ENCODE measurements at places on chromosomes 4 and X.
A peak's percentile ranks its signal among the peaks of the same experiment; 100 is the strongest.

DNA sequence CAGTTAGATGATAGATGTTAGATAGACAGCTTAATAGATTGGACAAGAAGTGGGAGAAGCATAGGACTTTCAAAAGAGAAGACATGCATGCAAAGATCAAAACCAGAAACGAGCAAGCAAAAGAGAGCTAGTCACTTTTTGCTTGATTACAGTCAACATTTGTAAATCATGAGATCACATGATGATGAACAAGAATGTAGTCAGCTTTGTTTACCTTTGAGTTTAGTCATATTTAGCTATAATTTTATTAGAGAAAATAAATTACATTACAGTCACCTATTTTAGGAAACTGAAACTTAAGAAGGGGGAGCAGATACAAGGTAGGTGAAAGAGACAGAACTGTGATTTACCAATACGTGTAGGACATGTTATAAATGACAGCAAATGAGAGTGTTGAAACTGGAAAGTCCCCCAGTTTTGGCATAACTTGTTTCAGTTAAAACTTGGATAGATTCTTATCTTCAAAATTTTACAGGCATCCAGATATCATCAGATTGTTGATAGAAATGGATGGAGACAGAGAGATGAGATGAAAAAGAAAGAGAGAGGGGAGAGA is 1083.1 kb upstream of the PCDH10 start:
- DNase-seq = no peak

DNA sequence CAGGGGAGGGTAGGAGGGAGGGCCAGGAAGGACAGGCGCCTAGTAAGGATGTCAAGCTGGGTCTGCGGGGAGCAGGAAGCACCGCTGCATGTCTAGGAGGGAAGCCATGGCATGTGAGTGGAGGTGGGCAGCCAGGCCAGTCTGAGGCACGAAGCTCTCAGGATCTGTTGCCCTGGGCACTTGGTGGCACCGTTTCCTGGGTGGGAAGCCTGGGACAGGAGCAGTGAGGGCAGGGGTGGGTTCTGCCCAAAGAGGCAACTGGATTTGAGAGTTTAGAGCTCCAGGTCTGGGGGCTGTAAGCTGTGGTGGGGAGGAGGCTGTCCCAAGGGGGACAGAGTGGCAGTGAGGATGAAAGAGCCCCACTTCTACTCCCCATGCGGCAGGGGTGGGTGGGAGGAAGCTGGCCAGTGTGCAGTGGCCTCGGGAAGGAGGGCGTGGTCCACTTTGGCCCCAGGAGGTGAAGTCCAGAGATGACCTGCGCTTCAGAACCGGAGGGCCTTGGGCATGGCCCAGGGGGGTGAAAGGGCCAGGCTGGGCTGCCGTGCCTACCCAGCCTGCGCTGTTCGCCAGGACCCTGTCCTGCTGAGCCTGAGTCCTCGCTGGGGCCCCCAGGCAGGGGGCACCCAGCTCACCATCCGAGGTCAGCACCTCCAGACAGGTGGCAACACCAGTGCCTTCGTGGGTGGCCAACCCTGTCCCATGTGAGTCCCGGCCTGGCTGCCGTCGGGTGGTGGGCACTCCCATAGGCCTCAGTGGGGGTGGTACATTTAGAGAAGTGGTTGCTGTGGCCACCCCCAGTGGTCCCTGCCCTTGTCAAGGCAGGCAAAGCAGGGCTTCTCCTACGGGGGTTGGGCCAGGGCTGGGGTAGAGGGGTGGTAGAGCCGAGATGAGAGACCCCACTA is 8.3 kb upstream of the SRPK3 start:
- no peak for DNase-seq

GRCh38 chr4:160213366-160213765 is 1110.5 kb downstream of the RAPGEF2 start:
- no peak for DNase-seq

GRCh38 chr4:89929425-89930159 is 34.9 kb downstream of the MMRN1 start:
- no peak for DNase-seq

DNA sequence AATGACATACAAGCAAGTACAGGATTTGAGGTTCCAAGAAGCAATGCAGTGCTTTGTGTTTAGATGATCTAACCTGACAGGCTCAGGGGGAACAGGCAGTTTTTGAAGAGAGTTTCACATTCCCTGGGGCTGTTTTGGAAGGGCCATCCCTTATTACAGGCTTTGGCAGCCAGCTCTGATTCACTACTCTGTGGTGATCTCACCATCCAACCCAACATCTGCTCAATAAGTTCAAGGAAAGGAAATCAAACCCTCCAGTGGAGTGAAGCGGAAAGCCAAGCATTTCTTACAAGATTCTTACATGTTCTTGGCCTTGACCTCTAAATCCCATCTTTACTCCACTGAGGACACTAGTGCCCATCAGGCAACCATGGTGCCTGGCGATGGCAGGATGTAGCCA is 7.5 kb downstream of the IDS start:
- DNase-seq = no peak

DNA sequence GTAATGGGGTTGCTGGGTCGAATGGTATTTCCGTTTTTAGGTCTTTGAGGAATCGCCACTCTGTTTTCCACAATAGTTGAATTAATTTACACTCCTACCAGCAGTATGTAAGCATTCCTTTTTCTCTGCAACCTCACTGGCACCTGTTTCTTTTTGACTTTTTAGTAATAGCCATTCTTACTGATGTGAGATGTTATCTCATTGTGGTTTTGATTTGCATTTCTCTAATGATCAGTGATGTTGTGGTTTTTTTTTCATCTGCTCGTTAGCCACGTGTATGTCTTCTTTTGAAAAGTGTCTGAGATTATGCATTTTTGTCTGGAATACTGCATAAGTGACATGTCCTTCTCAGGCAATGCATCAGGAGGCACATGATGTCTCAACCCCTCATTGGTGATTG is 28.8 kb downstream of the REPS2 start:
- no peak for DNase-seq

- DNase-seq = no peak
Observed at GRCh38 chrX:49856819-49857218, 22.5 kb upstream of the USP27X start.

DNA sequence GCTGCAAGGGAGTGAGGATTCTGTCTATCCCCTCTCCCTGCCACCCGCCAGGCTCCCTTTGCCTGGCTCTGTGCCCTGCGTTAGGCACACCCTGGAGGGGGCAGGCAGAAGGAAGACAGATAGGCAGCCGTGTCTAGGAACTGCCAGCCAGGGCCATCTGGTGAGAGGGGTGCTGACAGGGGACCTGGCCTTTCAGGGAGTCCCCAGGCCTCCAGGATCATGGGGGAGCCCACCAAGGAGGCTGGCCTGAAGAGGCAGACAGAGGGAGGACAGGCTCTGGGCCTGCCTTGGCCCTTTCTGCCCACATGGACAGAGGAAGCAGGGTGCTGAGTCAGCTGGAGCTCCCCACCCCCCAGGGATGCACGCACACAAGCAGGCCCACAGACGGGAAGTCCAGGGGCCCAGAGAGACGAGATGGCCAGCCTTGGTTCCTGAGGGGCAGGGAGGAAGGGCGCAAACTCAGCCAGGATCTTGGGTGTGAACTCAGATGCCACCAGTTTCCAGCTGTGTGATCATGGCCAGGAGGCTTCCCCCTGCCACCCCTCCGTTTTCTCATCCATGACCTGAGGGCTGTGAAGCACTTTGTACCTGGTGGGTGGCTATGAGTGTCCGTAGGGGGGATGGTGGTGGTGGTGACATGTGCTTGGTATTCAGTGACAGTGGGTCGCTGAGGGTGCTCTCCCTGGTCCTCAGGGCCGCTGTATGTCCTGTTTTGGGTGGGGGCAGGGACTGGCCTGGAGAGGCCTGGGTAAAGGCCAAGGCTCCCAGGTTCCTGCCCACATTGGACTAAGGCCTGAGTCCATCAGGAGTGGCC is 1.8 kb downstream of the SH3BP2 start:
- peak; percentile 66 for DNase-seq

- DNase-seq = no peak
Observed at GRCh38 chrX:72120837-72121236, 10.9 kb downstream of the RTL5 start.

DNA sequence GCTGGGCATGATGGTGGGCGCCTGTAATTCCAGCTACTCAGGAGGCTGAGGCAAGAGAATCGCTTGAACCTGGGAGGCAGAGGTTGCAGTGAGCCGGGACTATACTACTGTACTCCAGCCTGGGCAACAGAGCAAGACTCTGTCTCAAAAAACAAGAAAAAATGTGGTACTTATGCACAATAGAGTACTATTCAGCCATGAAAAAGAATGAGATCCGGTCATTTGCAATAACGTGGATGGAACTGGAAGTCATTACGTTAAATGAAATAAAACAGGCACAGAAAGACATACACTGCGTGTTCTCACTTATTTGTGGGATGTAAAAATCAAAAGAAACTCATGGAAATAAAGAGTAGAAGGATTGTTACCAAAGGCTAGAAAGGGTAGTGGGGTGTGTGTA is 12.1 kb downstream of the RPGR start:
- DNase-seq = no peak

- DNase-seq = peak; percentile 59
Observed at GRCh38 chr4:1711571-1712215, 426 bp downstream of the SLBP start.

- DNase-seq = no peak
Observed at GRCh38 chr4:23039818-23040217, 347.1 kb downstream of the GBA3 start.

GRCh38 chrX:132668178-132668577 is 179.3 kb upstream of the MBNL3 start:
- no peak for DNase-seq

GRCh38 chr4:66252291-66252690 is 582.0 kb upstream of the EPHA5 start:
- no peak for DNase-seq

GRCh38 chr4:17165286-17165685 is 266.8 kb upstream of the LDB2 start:
- no peak for DNase-seq

DNA sequence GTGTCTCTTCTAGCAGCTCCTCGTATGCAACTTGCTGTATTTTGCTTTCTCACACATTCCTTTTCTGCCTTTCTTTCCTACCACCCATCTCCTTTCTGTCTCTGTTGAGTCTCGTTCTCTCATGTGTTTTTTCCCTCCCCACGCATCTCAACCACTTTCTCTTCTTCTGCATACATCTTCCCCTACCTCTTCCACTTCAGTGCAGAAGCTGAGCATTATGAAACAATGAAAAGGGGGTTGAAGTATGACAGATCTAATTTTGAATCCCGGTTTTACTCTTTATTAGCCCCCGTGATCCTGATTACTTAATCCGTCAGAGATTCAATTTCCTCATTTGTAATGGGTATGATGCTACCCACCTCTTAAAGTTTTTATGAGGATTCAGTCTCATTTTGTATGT is 7.3 kb downstream of the FAM241A start:
- DNase-seq = no peak

- no peak for DNase-seq
Observed at GRCh38 chrX:140040386-140040785, 75.1 kb upstream of the CXorf66 start.

- DNase-seq = no peak
Observed at GRCh38 chrX:69067841-69068240, 97.4 kb downstream of the PJA1 start.

DNA sequence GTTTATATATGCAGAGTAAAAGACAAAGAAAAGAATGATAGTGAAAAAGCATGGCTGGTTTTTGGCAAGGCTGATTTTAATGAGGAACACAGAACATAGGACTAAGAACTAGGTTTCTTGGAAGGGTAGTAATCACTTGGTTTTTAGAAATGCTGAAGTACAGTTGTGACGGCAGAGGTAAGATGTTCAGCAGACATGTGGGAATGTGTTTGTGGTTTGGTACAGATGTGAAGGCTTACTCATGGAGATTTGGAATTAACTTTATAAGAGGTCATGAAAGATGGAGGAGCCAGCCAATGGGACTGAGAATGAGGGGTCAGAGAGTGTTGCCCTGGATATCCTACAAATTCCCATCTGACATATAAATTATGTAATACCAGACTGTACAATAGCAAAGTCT is 243.6 kb downstream of the NPFFR2 start:
- no peak for DNase-seq

DNA sequence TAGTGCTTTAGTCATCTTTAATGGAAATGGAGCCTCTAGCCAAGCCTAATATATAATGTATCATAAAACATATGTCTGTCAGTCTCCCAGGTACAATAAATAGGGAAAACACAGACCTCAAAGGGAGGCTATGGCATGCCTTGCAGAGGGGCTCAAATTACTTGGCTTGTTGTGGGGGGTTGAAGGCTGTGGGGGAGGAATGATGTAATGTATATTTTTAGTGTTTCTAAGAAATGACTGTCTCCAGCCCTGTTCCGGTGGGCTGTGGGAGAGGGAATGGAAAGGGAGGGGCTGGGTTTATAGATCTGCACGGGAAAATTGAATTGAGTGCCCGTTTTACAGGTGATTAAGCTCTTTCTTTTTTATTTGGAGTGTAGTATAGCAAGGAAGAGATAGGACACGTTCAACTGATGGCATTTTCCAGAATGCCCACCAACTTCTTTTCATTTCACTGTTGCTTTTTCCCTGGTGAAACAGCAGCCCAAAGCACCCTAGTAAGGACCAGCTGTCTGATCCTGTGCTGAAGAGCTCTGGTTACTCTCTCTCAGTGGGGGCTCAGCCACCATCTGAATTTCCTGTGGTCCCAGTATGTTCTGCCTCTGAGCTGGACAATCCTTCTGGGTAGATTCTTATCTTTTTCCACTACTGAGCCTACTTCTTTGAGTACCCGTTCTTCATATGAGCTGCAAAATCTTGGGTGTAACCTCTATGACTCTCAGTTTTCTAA is 220.7 kb upstream of the CASK start:
- peak; percentile 54 for DNase-seq

DNA sequence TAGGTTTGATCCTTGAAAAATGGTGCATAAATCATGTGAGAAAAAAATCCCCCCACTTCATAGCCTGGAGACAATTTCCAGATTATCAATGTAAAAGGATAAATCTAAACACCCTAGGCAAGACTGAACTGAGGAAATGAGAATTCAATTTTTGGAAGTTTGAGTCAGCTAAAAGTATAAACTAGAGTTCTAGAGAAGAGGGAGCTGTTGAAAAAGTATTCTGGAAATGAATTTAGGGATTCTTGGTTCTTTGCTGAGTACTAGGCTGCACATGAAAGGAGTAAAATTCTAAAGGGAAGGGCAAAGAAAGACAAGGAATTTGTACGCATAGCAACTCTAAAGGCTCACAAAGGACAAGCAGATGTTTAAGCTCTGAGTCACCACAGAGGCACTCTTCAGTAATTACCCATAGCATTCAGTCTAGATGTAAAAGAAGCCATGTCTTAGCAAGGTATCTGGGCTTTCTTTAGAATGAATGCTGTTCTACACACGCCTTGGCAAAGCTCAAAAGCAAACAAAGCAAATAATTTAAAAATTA is 896.5 kb downstream of the PDHA2 start:
- DNase-seq = no peak

DNA sequence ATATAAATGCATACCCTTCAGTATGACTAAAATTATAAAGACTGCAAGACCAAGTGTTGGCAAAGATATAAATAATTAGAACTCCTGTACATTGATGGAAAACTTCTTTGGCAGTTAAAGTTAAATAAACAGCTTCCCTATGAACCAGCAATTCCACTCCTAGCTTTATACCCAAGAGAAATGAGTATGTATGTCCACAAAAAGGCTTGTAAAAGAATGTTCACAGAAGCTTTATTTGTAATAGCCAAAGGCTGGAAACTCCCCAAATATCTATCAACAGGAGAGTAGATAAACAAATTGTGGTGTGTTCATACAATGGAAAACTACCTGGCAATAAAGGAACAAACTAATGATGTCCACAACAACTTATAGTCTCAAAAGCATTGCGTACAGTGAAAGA is 184.8 kb downstream of the AMELX start:
- DNase-seq = no peak

- DNase-seq = no peak
Observed at GRCh38 chr4:180832073-180832472, 1411.1 kb upstream of the TENM3 start.

GRCh38 chrX:134544513-134545151 is 84.7 kb downstream of the HPRT1 start:
- peak; percentile 51 for DNase-seq

All from left hindlimb (tissue), 1 donor.